ENCODE measurements at places on chromosomes 12 and 14. TPM values are rescaled to one million over a fixed set of nuclear protein-coding genes. Genes with fewer than 3 reads are reported as not detected.

GRCh38 chr12:60185060-60185459, 589.2 kb downstream of the SLC16A7 start:
- no peak for DNase-seq

- no peak for DNase-seq
These were observed 6.3 kb upstream of the KCNJ8 start for GRCh38 chr12:21780786-21781185.

GRCh38 chr12:127101076-127101475, 1165.9 kb upstream of the TMEM132C start:
- no peak for DNase-seq

Gene FBRSL1
- total RNA-seq = 55.9 TPM

Gene SMIM41
- not detected for total RNA-seq

Data from activated naive CD8-positive, alpha-beta T cell treated with anti-CD3 and anti-CD28 coated beads for 36 hours (primary cell).